Mucosa of descending colon (tissue), 3 donors: ENCODE measurements at places on chromosomes 1 and 21. TPM values are rescaled to one million over a fixed set of nuclear protein-coding genes. Genes with fewer than 3 reads are reported as not detected.

DNA sequence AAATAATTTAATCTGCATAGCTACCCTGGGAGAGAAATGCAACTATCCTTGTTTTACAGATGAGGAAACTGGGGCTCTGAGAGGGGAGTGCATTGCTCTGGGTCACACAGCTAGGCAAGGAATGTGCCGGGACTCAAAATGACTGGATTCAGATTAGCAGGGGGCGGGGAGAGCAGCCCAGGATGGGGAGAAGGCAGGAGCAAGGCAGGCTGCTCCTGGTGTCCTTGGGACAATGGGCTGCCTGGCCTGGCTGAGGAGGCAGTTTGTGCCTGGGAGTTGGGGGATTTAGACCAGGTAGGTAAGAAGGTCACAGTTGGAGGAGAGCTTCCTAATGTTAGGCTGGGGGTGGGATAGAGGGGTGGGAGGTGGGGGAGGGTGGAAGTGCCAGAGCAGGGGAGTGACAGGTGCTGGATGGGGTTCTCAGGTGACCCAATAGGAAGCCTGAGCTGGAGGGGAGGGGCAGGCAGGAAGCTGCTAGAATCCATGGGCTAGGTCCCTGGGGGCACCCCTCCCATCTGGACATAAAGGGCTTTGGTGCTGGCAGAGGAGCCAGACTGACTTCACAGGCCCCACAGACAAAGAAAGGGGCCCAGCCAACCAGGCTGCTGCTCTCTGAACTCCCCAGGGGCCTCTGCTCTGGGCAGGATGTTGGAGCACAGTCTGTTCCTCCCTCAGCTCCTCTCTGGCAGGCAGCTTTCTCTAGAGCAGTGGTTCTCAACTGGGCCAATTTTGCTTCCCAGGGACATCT, 29.0 kb downstream of the TRIM62 start:
- DNase-seq, result peak; percentile 60

DNA sequence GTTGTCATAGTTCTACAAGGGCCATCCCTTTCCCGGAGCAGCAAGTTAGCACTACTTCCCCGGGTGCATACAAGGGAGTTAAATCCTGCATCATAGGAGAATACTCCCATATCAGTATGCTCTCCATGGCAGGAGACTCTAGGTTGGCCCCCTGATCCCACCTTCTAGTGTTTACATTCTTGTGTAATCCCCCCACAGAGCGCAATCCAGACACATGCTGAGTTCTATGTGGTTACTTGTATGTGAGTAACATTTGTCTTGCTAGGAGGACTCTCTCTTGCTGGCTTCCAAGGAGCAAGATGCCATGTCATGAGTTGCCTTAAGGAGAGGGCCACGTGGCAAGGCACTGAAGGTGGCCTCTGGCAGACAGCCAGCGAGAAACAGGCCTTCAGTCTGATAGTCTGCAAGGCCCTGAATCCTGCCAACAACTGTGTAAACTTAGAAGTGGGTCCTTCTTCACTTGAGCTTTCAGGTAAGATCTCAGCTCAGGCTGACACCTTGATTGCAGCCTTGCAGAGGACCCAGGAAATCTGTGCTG, 155.3 kb downstream of the CDC7 start:
- no peak for DNase-seq

- no peak for DNase-seq
These were observed 121.4 kb downstream of the PRDM16 start for GRCh38 chr1:3190256-3191041.

DNA sequence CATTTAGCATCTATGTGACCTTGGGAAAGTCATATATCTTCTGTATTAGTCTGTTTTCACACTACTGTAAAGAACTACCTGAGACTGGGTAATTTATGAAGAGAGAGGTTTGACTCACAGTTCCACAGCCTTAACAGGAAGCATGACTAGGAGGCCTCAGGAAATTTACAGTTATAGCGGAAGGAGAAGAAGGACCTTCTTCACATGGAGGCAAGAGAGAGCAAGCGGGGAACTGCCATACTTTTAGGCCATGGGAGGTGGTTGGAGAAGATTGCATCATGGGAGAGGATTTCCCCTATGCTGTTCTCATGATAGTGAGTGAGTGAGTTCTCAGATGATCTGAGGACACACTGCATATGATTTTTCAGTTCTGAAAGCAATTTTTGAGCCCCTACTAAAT, 87.9 kb downstream of the CLEC20A start:
- no peak for DNase-seq

PADI2 gene
- 398 TPM for total RNA-seq

SPRR1B gene
- not detected for total RNA-seq

APOBEC4 gene
- not detected for total RNA-seq
